ENCODE measurements at places on chromosomes 7 and 10.

DNA sequence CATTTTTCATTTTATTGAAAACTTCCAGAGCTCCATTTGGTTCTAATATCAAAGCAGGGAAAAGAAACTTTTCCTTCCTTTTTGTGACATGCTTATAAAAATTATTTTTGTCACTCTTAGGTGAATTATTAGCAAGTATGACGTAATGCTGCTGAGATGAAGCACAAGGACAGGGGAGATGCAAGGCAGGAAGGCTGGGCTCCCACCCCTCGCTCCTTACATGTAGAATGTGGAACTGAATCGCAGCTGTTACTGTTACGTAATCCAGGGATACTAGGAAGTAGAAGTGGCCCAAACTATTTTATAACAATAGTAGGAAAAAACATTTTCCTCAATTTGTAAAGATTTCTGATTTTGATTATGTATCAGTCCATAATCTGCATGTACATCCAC lies 17.1 kb upstream of the GTPBP4 start:
- no peak for DNase-seq
- H3K4me1 ChIP-seq: no peaks in the 10 kb centered on the region
- H3K36me3 ChIP-seq: peaks cover 2% of the 10 kb centered on the region
- no peak overlapping the region for H3K4me3 ChIP-seq
- H3K27me3 ChIP-seq: peaks cover 36% of the 10 kb centered on the region
- no peak overlapping the region for H3K27ac ChIP-seq

DNA sequence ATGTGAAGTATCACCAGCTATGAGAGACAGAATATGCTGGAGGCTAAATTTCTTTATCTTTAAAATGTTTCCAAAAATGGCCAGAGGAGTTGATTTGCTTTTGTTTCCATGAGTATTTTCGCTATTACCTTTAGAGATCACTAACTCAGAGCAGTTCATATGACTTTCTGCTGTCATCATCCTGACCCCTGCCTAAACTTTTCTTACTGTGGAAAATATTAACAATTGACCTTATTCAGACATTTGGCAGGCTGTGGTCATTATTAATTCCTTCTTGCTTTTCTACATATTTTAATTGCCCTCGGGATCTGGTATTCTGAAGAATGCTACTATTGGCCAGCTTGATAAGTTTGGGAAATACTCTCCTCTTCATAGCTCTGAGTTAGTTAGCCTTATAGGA lies 156.5 kb downstream of the EXOC4 start:
- no peak for DNase-seq
- H3K4me1 ChIP-seq: peaks cover 10% of the 10 kb centered on the region
- no peak overlapping the region for H3K27ac ChIP-seq
- H3K27me3 ChIP-seq: no peaks in the 10 kb centered on the region
- H3K4me3 ChIP-seq: no peak overlapping the region
- H3K36me3 ChIP-seq: peaks cover 1% of the 10 kb centered on the region

GRCh38 chr7:949021-949934 lies 5.2 kb downstream of the ADAP1 start:
- H3K27ac ChIP-seq: peak overlapping the region; percentile 44
- H3K4me3 ChIP-seq: no peak overlapping the region
- no peaks in the 10 kb centered on the region for H3K27me3 ChIP-seq
- no peak for DNase-seq

- H3K27me3 ChIP-seq: no peaks in the 10 kb centered on the region
- H3K36me3 ChIP-seq: no peaks in the 10 kb centered on the region
- no peak overlapping the region for H3K4me3 ChIP-seq
- no peaks in the 10 kb centered on the region for H3K4me1 ChIP-seq
- no peak overlapping the region for H3K27ac ChIP-seq
These were observed 47.6 kb downstream of the TWIST1 start for GRCh38 chr7:19069842-19070241.

- no peaks in the 10 kb centered on the region for H3K27me3 ChIP-seq
- no peak for DNase-seq
- peaks cover 56% of the 10 kb centered on the region for H3K4me1 ChIP-seq
- H3K36me3 ChIP-seq: peaks cover 31% of the 10 kb centered on the region
- peak overlapping the region; percentile 98 for H3K4me3 ChIP-seq
These were observed 842 bp downstream of the KBTBD2 start for GRCh38 chr7:32890793-32891042.

GRCh38 chr10:124745673-124746072 lies 1.5 kb upstream of the FAM53B start:
- peak overlapping the region; percentile 22 for H3K27ac ChIP-seq
- H3K4me1 ChIP-seq: peaks cover 35% of the 10 kb centered on the region
- H3K27me3 ChIP-seq: no peaks in the 10 kb centered on the region
- peak overlapping the region; percentile 62 for H3K4me3 ChIP-seq
- H3K36me3 ChIP-seq: peaks cover 20% of the 10 kb centered on the region
- DNase-seq: no peak
